ENCODE measurements at places on chromosomes 5 and 9. TPM values are rescaled to one million over a fixed set of nuclear protein-coding genes. Genes with fewer than 3 reads are reported as not detected.

GRCh38 chr5:109921735-109922380 lies 232.1 kb downstream of the MAN2A1 start:
- no peak for DNase-seq

GRCh38 chr5:10328323-10328722 lies 20.6 kb upstream of the CMBL start:
- DNase-seq, result no peak

DNA sequence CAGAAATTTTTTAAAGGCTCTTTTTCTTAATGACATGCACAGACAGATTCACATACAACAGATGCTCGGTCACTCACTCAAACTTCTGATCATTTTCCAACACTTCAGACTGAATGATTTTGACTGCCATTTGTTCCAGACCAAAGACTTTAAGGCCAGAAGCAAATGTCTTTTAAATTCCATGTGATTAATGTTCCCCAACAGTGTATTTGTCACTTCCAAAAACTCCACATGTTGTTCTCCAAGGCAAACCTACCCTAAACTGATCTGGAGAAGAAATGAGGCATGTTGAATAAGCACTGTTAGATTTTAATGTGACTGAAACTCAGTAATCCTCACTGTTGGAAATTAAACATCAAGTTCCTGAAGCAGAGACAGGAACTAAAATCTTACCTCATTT lies 366.7 kb downstream of the GABRG2 start:
- DNase-seq, result no peak

GRCh38 chr9:130745210-130745800 lies 51.7 kb downstream of the EXOSC2 start:
- DNase-seq, result no peak

DNA sequence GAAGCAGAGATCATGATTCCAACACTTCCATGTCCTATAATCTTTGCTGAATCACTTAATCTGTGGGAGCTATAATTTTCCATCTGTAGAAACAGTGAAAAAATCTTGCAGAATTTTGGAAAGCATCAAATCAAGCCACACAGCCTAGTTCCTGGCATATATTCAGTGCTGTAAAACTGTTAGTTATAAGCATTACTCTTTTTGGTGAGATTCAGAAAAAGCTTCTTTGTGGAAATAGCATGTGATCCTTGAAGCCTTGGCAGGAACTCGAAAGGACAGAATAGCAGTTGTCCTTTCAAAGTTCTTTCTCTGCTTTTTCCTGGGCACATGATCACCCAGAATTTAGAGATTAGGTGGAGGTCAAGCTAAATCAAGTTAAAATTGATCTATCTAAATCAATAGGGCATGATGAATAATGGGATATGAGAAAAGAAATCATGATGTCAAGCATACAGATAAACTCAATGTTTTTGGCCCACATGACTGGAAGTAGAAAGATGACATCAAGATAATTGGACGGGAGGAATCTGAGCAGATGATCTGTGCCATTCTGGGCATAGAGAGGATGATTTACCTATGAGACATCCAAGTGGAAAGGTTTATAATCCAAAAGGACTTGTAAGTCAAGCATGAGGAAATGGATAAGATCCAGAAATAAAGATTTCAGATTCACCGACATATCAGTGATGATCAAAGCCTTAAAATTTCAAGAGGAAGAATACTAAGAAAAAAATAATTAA lies 73.1 kb downstream of the TMEM232 start:
- DNase-seq, result no peak

- DNase-seq, result peak; percentile 41
Measured at GRCh38 chr9:138007566-138007917, 130.0 kb downstream of the CACNA1B start.

DNA sequence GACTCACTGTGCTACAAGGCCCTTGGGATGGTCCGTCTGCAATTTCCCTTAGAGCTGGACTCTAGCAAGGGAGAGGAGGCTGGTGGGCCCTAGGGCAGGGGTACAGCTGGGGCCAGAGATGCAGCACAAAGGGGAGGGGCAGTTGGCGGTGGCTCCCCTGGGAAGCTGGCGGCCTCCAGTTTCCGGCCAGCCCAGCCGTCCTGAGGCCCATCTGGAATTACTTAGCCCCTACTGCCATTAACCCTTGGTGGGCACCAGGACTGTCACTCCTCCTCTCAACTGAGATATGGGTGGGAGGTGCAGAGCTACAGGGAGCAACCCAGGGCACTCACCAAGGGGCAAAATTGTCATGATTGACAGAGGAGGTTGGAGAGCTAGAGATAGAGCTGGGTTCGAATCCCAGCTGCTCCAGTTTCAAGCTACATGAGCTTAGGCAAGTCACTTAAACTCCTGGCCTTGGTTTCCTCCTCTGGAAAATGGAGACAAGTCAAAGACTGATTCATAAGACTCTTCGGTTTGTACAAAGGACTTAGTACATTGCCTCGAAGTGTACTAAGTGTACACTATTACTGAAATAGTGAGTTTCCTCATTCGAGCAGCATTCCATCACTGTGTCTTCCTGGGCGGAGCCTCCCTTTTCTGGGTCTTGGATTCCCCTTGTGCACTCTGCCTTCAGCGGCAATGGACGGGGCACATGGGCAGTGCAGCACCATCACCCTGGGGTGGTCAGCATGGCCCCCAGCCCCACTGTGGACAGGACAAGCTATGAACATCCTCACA lies 2.7 kb upstream of the PDGFRB start:
- DNase-seq, result no peak

DNA sequence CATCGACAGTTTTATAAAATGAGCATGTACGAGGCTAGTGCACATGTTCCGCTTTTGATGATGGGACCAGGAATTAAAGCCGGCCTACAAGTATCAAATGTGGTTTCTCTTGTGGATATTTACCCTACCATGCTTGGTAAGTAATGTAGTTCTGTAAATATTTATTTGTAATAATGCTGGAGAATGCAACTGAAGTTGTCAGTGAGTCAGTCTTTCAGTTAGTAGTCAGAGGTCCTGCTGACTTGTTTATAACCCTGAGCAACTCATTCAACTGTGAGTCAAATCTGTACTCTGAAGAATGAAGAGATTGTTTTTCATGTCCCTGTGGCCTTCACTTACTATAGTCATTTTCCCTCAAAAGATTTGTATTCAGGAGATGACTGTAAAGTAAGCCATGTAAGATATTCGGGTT lies 28.4 kb upstream of the GPR150 start:
- no peak for DNase-seq

DNA sequence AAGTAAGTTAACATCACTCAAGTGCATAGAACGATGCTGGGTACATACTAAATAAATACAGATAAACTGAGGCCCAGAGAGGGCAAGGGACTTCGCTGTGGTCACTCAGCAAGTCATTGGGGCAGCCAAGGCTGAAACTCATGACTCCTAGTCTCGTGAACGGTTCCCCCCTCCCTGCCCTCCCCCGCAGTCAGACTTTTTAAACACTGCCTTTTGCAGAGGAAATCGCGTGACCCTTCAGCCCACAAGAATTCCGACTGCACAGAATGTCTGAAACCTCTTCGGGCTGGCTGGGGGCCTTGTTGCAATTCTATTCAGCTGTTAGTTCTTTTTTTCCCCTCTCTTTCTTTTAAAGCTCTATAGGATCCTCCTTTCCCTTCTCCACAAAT lies 28.1 kb downstream of the NEK6 start:
- DNase-seq, result peak; percentile 55

GRCh38 chr5:141680178-141680577 lies 1.9 kb downstream of the ARAP3 start:
- no peak for DNase-seq

DNA sequence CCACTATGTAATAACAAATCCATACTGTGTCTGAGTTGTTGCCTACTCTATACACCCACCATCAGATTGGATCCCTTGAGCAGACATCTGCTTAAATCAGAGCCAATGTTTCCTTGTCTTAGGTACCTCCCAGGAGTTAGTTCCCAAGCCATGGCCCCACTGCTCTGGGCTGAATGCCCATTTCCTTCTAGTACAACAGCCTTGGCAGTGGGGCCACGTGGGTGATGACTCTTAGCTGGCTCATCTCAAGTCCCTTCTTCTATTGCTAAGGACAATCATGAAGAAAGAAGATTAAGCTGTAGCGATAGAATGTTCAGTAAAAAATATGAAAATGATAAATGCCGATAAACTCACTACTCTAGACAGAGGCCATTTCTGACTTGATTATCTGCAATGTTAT lies 16.6 kb downstream of the PTGR1 start:
- DNase-seq, result no peak

The PCDHB12 gene
- total RNA-seq, result 19.7 TPM

The CD74 gene
- 1,940 TPM for total RNA-seq

Data from ascending aorta (tissue), 2 donors.